HEK293T (cell line): ENCODE measurements at places on chromosomes 5 and 9.

- DNase-seq = no peak
Measured at GRCh38 chr5:163913548-163913947, 408.1 kb downstream of the MAT2B start.

DNA sequence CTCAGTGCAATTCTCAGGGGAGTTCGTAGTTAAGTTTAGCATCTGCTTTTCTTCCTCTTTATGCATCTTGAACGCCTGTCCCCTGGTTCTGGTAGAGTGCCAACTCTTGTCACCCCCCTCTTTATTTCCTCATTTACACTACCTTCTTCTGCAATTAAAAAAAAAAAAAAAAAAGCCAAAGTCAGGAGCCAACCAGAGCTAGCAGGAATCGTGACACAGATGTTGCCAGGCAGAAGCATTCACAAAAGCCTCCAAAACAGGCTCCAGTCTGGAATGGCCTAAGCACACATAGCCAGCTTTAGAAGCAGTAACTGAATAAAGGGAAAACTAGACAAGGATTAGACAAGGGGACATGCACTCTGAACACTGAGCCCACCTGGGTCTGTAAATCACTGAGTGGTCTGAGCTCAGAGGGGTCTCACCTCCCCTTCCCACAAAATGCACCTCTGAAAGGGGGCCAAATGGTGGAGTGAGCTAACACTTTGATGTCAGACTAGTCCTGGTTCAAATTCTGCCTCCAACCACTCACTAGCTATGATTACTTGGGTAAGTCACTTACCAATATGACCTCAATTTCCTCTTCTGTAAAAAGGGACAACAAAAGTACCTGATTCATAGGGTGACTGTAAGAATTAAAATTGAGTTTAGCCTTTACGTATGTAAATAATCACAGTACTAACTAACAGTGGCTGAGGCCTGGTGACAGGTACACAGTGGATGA, 2.0 kb downstream of the CD74 start:
- DNase-seq = peak; percentile 77

- no peak for DNase-seq
Measured at GRCh38 chr9:37187713-37188439, 67.5 kb downstream of the ZCCHC7 start.

DNA sequence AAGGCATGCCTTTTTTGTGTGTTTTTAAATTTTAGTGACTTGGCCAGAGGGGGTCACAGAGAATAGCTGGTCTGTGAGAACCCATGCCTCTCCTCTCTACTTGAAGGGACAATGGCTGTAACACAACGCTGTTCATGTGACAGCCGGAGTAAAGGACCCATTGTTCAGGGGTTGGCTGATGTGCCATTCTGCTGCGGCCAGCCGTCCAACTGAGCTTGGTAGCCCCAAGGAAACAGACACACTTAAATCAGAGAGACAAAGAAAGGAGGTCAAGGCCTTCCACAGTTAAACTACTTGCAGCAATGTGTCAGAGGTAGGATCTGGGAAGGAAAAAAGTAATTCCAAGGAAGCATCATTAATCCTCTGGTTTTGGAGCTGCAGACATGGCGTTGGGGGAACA, 8.1 kb downstream of the MEGF10 start:
- no peak for DNase-seq

DNA sequence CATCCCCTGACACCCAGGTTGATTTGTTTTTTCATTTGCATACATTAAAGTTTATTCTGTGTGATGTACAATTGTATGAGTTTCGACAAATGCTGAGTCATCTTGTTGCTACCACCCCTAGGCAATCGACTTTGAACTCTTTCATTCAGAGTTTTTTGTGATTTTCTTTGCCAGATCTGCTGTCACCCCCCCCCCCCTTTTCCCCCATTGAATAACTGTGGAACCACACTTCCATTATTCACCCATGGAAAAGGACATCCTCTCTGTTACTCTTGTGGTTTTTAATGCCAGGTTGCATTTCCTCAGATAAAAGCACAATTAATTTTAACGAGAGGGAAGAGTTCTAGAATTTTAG, 13.7 kb upstream of the FAM120AOS start:
- no peak for DNase-seq
